Activated T-helper 1 cell treated with anti-CD3 and anti-CD28 coated beads, Interleukin-2, amount 50 U/mL, for 16 hours (primary cell): ENCODE measurements at places on chromosomes 7 and 10.
A peak's percentile ranks its signal among the peaks of the same experiment; 100 is the strongest.

DNA sequence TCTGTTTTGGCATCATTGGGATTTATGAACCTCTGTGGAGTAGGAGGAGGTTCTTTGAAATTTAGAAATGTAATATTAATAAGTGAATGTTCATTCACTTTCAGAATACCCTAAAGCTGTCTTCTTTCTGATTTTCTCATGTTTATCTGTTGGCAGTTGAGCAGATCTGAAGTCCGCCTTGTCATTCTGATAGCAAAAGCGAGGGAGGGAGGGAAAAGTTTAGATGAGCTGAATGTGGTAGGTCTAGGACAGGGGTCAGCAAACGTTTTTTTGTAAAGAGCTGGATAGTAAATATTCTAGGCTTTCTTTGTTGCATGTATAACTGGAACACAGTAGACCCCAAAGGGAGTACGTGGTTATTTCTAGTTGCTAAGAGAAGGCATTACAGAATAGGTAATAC lies 94.4 kb upstream of the GATA3 start:
- DNase-seq, result no peak

DNA sequence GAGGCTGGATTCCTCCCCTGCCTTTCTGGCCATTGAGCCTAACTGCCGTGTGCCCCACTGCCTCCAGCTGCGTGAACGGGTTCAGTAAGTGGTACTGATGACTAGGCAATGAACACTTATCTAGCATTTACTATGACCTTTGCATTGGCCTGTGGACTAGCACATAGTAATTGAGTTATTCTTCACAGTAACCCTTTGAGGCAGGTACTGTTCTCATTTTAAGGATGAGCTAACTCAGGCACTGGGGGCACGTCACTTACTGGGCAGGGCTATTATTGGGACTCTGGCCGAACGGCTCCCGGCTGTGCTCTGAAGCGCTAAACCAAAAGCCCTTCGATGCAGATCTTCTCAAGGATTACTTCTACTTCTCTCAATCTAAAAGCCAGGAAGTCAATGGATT lies 38.3 kb downstream of the WIPF3 start:
- DNase-seq, result no peak

GRCh38 chr7:73841689-73842066 lies 638 bp downstream of the METTL27 start:
- DNase-seq, result no peak

DNA sequence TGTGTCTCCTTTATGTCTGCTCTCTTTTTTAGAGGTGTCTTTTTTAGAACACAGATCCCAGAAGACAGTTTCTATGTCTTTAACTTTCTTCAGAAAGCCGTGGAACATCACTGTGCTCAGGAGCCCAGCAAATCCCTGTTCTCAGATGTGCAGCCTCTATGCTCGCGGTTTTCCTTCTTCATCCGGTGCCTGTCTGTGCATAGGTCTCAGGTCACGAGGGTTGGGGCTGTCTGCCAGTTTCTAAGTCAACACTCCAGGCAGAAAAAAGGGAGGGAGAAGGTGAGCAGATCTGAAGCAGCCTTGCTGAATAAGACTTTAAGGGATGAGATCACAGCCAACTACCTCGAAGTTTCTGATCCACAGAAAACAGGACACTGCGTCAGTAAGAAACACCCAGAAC lies 68.5 kb downstream of the CRTAC1 start:
- no peak for DNase-seq

DNA sequence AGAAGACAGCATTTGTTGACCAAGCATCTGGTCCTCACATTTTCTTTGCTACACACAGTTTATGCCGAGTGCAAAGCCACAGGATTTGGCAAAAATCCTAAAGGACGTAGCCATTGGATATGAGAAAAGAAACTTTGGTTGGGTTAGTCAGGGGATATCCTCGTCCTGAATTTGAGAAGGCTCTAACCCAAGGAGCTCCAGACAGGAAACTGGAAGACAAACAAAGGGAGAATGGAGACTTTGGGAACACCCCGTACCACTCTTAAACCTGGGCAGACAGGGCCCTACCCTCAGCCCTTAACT lies 146.6 kb upstream of the FRMD4A start:
- no peak for DNase-seq

DNA sequence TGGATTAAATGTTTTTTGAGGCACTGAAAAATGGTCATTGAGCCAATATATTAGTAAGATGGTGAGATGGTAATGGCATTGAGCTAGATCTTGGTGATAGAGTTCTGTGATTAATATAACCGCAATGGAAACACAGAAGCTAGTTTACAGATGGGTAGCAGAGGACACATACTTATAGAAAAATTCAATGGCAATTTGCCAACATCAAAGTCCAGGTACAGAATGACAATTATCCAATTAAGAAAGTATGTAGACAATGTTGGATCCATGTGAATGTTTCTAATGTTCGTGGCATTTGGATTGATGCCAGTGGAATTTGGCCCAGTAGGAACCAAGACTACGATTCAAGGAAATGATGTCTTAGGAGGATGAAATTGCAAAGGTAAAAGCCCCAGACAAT lies 187.8 kb downstream of the GNAT3 start:
- DNase-seq, result no peak

- no peak for DNase-seq
Observed at GRCh38 chr7:68143345-68143744, 1146.7 kb downstream of the TYW1 start.

- no peak for DNase-seq
Observed at GRCh38 chr10:22427890-22428571, 82.7 kb downstream of the SPAG6 start.

DNA sequence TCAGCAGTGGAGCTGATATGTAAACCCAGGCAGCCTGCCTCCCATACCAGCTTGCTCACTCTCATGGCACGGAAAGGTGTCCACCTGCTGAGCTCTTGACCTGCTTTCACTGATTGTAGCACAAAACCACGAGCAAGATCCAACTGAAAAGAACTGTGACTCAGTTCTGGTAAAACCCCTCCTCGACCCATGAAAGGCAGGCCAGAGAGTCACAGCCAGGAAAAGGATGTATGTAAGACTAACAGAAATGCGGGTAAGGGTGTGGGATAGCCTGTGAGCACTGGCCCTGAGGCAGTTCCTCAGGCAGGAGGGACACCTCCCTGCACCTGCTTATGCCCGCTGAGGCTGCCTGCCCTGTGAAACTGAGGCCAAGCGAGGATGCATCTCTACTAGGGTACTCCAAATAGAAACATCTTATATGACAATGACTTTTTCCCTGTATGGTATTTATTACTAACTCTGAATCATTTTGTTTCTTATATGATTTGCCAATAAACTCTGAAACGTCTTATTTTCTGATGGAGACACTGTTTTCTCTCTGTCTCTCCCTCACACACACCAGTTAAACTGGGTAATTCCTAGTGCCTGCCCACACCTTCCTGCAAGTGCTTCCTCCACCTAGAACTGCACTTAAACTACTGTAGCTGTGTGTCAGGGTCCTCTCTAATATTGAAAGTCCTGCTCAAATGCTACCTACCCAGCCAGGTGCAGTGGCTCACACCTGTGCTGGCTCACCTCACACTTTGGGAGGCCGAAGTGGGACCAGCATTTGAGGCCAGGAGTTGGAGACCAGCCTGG lies 73.3 kb upstream of the GHITM start:
- DNase-seq, result no peak

DNA sequence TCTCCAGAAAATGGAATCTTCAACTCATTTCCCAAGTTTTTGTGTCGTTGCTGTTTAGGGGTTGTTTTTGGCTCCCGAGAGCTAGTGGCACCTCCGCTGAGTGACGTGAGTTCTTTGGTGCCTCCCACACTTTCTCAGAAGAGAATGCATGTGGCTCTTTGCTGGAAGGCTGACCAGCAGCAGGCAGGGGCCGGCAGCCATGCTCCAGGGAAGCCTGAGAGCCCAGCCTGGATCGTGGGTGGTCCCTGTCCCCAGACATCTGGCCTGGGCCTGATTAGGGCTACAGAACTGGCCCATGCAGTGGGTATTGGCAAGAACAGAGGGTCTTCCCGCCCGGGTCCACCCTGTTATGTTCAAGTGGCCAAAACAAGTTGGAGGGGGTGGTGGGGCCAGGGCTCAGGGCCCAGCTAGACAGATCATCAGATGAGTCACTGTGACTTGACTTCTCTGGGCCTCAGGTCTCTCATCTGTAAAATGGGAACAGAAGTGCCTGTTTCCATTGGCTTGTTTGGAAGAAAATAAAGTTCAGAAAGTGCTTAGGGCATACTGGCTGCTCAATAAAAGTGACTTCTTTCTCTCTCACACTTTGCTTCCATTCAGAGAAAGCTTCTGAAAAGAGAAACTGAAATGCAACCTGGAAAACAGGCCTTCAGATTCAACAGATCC lies 83.1 kb downstream of the STRA8 start:
- DNase-seq, result no peak

GRCh38 chr7:10225275-10225674 lies 748.4 kb upstream of the PHF14 start:
- DNase-seq, result no peak

- no peak for DNase-seq
Observed at GRCh38 chr7:52253953-52254352, 781.5 kb upstream of the POM121L12 start.

DNA sequence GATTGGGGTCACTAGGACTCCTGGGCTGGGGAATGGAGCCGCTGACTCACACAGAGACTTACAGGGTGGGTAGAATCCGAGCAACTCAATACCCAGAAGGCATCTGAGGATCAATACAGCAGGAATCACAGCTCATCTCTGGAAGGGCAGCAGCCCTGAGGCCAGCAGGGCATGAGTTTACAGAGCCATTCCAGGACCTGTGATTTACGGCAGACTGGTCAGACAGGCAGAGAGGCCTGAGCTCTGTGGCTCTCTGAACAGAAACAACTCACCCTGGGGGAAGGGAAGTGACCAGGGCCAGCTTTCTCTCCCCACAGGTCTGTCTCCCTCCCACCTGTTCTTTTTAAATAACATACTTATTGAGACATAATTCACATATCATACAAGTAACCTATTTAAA lies 88.2 kb upstream of the CXCL12 start:
- no peak for DNase-seq

- DNase-seq, result peak; percentile 97
Observed at GRCh38 chr10:43362191-43362839, 9.1 kb upstream of the FXYD4 start.

- no peak for DNase-seq
Observed at GRCh38 chr7:154942691-154943090, 60.2 kb downstream of the PAXIP1 start.

GRCh38 chr7:19404912-19405329 lies 259.7 kb upstream of the FERD3L start:
- no peak for DNase-seq

DNA sequence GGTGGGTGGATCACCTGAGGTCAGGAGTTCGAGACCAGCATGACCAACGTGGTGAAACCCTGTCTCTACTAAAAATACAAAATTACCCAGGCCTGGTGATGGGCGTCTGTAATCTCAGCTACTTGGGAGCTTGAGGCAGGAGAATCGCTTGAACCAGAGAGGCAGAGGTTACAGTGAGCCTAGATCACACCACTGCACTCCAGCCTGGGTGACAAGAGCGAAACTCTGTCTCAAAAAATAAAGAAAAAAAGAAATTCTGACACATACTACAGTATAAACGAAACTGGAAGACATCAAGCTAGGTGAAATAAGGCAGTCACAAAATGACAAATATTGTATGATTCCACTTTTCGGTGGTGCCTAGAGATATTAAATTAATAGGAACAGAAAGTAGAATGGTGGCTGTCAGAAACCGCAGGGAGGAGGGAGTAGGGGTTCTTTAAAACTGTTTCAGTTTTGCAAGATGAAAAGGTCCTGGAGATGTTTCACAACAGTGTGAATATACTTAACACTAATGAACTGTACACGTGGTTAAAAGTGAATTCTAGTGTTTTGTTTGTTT lies 23.2 kb downstream of the PILRA start:
- DNase-seq, result peak; percentile 25

- no peak for DNase-seq
Observed at GRCh38 chr10:97485647-97486281, 12.5 kb downstream of the MMS19 start.

DNA sequence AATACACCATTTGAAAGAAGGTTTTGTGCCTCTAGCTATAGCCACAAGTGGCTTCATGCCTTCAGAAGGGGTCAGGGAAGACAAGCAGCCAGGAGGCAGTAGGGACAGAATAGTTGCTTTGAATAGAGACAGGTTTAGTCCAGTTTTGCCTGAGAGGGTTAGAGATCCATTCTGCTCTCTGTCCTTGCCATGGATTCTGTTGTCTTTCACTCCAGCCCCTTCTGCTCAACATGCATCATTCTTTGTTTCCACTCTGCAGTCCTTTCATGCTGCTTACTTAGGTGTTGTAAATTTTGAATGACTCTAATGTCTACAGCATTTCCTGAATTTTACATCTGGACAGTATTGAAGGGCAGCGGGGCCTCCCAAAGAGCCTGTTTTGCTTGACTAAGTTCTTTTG lies 60.3 kb downstream of the CNTNAP2 start:
- no peak for DNase-seq

DNA sequence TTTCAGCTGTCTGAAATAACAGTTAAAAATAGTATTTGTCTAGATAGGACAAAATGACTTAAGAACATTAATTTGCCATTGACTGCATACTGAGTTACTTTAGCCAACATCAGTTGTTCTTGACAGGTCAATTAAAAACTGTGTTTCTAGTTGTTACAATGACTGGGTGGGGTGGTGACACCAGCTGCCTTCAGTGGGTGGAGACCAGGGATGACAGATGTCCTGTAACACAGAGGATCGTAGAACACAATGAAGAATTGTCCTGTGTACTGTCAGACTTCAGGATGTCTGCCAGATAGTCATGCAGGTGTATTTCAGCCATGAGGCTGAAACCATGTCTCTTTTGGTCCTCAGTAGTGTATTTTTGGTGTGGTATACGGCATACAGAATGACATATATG lies 24.4 kb downstream of the TRUB1 start:
- DNase-seq, result no peak

GRCh38 chr10:76352300-76352699 lies 920.9 kb downstream of the LRMDA start:
- no peak for DNase-seq

GRCh38 chr7:142611566-142612236 lies 137.6 kb upstream of the PRSS1 start:
- no peak for DNase-seq

DNA sequence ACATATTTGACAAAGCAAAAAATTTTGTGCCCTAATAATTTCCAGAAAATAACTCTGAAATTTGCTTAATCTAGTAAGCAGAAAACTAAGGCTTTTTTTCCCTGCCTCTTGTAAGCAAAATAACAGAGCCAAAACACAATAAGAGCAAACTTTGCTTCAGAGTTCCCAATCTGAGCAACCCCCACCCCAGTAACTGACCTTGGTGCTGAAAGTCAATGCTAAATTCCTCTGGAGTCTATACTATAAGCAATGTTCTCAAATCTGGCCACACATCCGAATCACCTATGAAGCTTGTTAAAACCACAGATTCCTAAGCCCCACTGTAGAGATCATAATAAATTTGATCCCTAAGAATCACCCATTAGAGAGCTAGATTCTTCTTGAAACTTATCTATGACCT lies 150.5 kb downstream of the ELAPOR2 start:
- no peak for DNase-seq

DNA sequence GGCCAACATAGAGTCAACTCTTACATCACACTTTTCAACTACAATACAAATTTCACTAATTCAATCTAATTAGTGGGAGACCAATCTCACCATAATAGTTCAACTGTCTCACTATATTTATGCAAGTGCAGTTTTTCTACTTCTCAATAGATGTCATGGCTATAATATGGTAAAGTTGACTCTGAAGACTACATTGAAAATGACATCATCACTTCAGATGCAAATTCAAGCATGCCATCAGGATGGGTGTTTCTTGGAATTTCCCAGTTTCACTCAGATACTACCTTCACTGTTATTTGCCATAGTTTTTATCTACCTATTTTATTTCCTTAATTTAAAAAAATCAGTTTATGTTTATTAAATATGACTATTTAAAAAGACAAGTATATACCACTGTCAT lies 67.1 kb downstream of the ABLIM1 start:
- DNase-seq, result no peak
